Right renal pelvis (tissue), 4 donors: ENCODE measurements at places on chromosomes 5 and 9.
A peak's percentile ranks its signal among the peaks of the same experiment; 100 is the strongest.

GRCh38 chr5:14250084-14250695, 107.0 kb downstream of the TRIO start:
- peak; percentile 69 for DNase-seq

DNA sequence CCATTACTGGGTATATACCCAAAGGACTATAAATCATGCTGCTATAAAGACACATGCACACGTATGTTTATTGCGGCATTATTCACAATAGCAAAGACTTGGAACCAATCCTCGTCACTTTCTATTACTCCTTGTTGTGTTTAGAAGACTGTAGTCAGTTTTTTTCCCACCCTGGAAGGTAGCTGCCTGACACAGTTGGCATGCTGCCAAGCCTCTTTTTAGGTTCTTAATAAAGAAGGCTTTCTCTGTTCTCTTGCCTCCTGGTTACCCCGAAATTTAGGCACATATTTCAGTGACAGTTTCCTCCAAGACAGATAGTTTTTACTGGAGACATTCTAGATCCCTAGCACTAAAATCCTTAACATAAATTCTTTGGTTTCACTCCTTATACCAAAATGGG, 205.4 kb upstream of the PCSK5 start:
- DNase-seq: no peak

GRCh38 chr5:109080481-109080880, 329.3 kb downstream of the PJA2 start:
- no peak for DNase-seq

DNA sequence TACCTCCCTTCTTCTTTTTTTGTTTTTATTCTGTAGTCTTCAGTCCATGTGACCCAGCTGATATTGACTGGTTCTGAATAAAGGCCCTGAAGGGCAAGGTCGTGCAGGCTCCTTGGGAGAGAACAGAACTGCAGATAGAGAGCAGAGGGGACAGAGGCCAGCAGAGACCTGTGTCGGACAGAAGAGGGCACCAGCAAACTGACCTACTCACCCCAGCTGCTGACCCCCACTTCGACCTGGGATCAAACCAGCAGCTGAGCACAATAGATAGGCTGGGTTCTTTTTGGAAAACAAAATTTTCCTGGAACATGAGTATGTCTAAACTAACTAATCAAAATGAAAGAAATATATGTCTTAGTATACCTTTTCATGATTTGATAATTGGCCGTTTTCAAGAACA, 695.1 kb downstream of the NR2F1-AS1 start:
- no peak for DNase-seq

GRCh38 chr5:10330511-10331230, 22.8 kb upstream of the MARCHF6 start:
- DNase-seq: no peak

DNA sequence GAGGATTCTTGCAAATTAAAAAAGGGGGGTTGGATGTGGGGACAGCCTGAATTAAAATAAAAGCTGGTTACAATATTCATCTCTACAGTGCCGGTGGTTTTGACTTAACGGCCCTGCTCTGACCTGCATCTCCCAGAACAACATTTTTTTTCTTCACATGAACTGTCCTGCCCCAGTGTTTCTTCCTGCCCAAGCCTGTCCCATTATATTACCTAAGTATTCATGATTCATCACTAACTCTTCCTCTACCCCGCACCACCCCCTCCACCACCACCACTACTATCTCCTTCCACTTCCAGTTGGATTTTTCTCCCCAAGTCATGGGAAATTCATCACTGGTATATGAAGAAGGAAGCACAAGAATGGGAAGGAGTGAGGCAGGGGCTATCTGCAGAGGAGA, 90.1 kb downstream of the ZFAND5 start:
- no peak for DNase-seq

- DNase-seq: no peak
Measured at GRCh38 chr5:886036-886435, 6.6 kb downstream of the BRD9 start.

GRCh38 chr5:90473396-90474234, 956 bp downstream of the MBLAC2 start:
- peak; percentile 10 for DNase-seq

- no peak for DNase-seq
Measured at GRCh38 chr5:173733425-173733824, 117.0 kb upstream of the BOD1 start.
